ENCODE measurements at places on chromosomes 12 and 14. TPM values are rescaled to one million over a fixed set of nuclear protein-coding genes. Genes with fewer than 3 reads are reported as not detected.

The P2RX2 gene
- not detected for total RNA-seq

The FAM90A1 gene
- total RNA-seq = not detected

The NEUROD4 gene
- total RNA-seq = not detected

The MYO1A gene
- total RNA-seq = not detected

The PTGDR gene
- total RNA-seq = not detected

The PYGL gene
- 315 TPM for total RNA-seq

The AQP2 gene
- total RNA-seq = not detected
